NCI-H146 (cell line): ENCODE measurements at places on chromosomes 2 and 18.
A peak's percentile ranks its signal among the peaks of the same experiment; 100 is the strongest.

GRCh38 chr2:130391058-130391871, 35.4 kb downstream of the PTPN18 start:
- DNase-seq, result peak; percentile 75

GRCh38 chr2:46689993-46690392, 210.6 kb downstream of the TMEM247 start:
- no peak for DNase-seq

DNA sequence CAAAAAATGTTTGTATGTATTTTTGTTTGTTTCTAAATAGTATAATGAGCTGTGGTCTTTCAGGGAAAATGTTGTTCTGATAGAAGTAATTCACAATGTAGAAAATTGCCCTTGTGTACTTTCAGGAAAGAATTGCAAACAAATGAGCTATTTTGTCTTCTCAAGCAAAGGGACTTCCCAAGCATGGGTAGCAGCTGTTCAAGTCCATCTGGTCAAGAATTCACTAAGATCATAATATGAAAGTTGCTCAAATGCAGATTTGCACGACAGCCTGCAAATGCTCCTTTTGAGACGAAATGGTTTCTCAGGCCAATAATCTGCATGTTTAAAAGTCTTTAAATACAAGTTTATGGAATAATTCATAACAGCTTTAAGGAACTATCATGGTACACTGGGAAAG, 51.9 kb upstream of the HNMT start:
- DNase-seq, result no peak

DNA sequence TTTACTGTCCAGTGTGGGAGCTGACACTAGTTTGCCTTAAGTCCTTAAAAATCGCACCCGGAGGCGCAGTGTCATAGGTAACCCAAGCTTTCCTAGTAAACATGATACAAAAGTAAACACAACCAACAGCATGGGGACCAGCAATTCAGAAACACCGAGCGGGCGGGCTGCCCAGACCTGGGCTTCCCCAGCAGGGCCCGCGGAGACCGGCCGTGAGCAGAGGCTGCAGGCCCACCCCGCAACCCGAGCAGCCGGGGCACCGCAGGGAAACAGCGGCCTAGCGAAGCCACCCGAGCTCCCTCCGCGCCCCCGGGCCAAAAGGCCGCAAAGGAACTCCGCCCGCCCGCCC, 296 bp downstream of the TTC21B start:
- no peak for DNase-seq

- DNase-seq, result no peak
Observed at GRCh38 chr2:233084488-233084887, 24.3 kb downstream of the INPP5D start.

DNA sequence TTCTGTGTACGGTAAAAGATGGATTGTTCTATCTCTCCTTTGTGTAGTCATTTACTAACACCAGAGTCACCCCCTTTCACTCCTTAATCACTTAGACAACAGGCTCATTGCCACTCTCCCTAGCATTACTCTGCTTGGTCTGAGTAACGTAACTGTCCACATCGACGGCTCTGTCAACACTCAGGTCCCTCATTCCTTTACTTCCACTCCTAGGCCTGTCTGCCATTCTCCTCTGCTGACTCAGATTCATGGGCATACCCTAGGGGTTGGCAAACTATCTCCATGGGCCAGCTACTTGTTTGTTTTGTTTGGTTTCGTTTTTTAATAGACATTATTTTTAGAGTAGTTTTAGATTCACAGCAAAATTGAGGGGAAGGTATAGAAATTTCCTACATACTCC, 243.9 kb downstream of the NR4A2 start:
- DNase-seq, result no peak

GRCh38 chr2:175855794-175856453, 146.1 kb downstream of the LNPK start:
- no peak for DNase-seq

GRCh38 chr2:16932826-16933225, 267.2 kb upstream of the CYRIA start:
- peak; percentile 53 for DNase-seq

GRCh38 chr18:66495844-66496243, 108.0 kb downstream of the CDH19 start:
- peak; percentile 95 for DNase-seq
